ENCODE measurements at places on chromosomes 2 and 18.

DNA sequence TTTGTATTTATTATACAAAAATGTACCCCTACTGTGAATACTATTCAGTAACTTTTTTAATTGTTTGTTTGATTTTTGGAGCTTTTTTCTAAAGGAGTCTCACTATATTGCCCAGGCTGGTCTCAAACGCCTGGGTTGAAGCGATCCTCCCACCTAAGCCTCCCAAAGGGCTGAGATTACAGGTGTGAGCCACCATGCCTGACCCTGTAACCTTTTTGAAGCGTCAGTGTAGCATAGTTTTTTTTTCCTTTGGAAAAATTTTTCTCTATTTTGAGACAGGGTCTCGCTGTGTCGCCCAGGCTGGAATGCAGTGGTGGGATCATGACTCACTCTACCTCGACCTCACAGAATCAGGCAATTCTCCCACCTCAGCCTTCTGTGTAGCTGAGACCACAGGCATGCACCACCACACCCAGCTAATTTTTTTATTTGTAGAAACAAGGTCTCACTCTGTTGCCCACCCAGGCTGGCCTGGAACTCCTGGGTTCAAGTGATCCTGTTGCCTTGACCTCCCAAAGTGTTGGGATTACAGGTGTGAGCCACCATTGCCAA lies 2.0 kb downstream of the GMCL1 start:
- DNase-seq, result no peak

DNA sequence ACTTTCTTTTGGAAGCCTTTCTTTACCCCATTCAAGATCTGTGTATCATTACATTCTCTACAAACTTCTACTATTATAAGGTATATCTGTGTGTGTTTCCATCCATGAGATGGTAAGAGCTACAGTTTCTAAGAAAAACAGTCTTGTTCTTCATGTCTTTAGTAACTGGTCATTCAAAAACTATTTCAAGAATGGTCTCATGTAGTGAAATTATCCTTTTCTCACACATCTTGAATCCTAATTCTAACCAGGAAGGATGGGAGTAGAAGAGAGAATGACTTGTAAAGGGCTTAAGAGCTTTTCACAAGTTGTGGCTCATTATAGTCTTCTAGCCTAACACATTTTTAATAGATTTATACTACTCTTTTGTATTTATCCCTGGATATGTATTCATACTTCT lies 47.3 kb downstream of the ROCK1 start:
- DNase-seq, result no peak

DNA sequence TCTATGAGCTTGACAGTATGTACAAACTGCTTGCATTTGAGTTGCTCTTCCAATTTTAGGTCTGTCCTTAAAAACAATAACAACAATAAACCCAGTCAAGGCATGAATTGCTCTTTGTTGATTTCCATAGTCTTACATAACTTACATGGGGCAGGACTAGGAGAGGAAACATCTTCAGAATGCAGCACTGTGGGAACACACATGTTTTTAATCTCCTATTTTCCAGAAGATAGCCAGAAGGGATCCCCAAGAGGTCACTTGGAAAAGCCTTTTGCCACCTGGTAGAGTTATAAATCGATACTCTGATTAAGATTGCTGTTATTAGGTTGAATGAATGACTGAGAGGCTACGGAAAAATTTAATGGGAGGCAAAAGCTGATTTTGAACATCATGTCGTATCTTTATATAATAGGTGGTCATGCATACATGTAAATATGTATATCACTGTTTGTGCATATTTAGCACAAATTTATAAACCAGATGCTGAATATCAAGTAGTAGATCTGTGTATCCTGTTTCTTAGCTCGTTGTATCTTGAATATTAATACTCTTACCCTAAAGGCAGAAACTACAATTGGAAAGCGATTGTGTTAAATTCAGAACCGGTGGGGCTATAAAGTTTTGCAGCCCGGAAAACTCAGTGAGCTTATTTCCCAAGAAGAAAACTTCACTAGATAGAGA lies 479.4 kb upstream of the TCF4 start:
- no peak for DNase-seq

DNA sequence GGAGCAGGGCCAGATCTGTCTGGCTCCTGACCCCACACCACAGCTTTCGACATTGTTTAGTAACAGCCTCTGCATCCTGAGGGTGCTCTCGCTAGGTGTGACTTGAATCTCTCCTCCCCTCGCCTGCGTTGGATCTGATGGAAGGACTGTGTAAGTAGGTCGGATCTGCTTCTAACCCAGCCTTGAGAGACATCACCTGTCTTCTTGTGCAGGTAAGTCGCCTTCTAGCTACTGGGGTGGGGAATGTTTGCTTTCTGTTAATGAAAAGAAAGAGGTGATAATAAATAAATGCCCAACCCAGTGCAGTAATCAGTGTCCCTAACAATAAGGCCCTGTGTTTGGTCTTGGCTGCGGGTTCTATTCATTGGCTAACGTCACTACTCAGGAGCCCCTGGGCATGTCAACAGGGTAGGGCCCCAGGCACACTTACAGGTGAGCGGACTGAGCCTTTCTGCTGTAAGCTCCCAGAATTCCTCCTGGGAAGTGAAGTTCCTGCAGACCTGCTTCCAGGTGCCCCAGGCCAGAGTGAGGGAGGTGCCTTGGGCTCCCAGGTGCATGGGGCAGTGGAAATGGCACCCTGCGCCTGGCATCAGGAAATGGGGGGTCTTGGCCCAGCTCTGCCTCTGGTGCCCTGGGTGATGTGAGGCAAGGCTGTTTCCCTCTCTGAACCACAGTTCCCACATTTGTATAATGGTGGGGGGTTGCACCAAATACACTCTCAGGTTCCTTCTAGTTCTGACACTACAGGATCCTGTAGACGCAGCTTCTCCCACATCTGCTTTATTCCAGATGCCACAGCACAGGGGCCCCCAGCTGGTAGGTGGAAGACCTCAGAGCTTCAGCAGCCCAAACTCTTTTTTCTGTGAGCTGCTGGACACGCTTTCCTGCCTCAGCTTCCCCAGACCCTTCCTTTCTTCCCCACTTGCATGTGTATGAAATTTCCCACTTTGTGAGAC lies 11.2 kb upstream of the FOSL2 start:
- DNase-seq, result no peak

GRCh38 chr2:112026509-112026908 lies 28.6 kb upstream of the TMEM87B start:
- DNase-seq, result no peak

- no peak for DNase-seq
Measured at GRCh38 chr2:112055730-112056625, 909 bp downstream of the TMEM87B start.

- no peak for DNase-seq
Measured at GRCh38 chr2:160365716-160366367, 127.8 kb downstream of the RBMS1 start.

DNA sequence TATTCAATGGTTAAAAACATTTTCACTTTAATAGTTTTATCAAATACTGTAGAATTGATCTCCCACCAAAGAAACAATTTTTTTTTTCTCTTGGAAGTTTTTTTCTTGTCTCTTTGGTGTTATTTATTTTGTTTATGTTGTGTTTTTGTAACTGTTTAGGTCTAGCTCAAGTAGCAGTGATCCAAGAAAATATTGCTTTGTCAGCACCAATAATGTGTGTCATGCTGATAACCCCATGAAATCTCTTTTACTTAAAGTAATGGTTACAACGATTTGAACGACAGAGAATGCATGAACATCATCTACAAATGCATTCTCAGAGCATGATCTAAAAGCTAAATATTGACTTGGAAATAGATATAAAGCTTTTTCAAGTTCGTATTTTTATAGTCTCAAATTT lies 122.9 kb downstream of the DOK6 start:
- DNase-seq, result no peak

DNA sequence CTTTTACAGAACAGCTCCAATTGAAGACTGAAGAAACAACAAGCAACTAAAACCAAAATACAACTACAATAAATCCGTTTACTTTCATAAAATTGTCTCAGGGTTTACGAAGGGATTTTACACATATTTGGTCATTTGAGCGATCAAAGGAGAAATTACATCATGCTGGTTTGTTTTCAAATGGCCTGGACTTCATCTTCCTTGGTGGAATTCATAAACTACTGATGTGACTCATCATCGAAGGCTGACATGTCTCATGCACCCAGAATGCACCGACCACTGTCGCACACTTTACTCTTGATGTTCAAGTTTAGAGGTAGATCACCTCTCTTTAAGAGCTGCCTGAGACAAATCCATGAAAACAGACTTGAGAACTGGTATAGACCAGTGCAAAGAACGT lies 25.6 kb upstream of the PMAIP1 start:
- DNase-seq, result no peak

DNA sequence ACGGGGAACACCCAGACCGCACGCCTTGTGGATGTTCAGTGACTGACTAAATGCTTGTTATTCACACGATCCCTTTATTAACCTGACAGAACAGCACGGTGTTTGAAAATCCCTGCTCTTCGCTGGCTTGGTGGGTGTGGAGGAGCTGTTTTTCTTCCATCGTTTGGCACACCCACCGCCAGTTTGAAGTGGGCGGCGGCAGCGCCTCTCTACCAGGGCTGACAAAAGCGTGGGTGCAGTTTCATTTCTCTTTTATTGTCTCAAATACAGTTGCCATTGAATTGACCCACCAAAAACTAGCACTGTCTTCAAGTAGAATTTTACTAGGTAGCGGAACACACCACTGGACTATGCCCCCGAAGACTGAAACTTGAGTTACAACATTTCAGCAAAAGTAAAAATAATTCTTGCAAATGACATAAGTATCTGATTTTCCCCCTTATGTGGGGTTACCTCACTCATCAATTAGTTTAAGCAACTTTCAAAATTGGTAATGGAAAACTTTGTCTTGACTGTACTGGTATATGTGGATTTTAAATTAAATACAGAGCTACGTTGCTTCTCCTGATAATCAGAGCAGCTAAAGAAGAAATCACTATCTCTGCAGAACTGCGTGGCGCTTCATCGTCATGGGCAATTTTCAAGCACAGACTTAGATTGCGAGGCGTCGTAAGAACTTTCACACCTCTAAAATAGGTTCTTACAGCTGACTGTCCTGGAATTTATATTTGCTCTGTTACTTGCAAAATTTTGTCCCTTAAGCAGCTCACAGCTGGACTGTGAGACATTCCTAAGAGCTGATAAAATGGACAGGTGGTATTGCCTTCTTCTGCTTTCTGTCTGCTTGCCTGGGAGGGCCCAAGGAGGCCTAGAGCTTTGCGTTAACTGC lies 60.9 kb downstream of the LDLRAD4 start:
- no peak for DNase-seq

All from cerebellar nuclear complex (tissue), 1 donor.